ENCODE measurements at places on chromosomes 1 and 21.
A peak's percentile ranks its signal among the peaks of the same experiment; 100 is the strongest.

GRCh38 chr1:237959838-237960237 lies 69.1 kb upstream of the ZP4 start:
- no peak for DNase-seq
- H3K27me3 ChIP-seq = no peaks in the 10 kb centered on the region
- no peak overlapping the region for H3K27ac ChIP-seq

DNA sequence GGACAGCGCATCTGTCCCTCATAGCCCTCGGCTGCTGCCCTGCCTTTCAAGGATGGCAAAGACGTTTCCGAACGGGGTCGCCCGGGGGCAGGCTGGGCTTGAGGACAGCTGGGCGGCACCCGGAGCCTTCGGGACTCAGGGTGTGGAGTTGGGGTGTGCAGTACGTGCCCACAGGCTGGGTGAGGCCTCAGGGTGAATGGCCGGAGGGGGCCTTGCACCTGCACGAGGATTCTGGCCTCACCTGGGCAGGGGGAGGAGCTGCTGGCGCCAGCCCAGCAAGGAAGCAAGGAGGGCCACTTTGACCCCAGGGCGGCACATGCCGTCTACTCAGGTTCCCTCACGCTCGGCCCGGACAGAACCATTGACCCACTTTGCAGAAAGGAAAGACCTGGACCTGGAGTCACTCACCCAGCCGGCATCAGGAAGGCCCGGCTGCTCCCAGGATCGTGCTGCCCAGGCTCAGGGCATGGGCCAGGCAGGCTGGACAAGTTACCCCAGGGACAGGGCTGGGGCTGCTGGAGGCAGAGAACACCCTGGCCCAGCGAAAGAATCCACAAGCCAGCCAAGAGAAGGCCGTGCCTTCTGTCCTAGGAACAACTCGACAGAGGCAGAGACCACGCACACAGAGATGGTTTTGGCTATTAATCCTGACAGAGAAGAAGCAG lies 65.1 kb upstream of the TTC34 start:
- H3K4me3 ChIP-seq = no peak overlapping the region
- DNase-seq = no peak
- no peak overlapping the region for H3K27ac ChIP-seq
- H3K4me1 ChIP-seq = no peaks in the 10 kb centered on the region
- no peaks in the 10 kb centered on the region for H3K27me3 ChIP-seq

DNA sequence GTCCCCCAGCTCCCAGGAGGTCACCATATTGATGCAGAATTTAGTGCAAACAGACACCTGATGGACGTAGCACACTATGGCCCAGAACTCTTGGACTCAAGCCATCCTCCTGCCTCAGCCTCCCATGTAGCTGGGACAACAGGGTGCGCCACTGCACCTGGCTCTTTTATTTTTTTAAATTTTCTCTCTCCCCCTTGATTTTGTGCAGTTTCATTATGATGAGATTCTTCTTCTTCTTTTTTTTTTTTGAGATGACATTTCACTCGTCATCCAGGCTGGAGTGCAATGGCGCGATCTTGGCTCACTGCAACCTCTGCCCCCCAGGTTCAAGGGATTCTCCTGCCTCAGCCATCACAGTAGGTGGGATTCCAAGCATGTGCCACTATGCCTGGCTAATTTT lies 63.8 kb downstream of the RPS6KA1 start:
- no peak overlapping the region for H3K4me3 ChIP-seq
- H3K4me1 ChIP-seq = peaks cover 13% of the 10 kb centered on the region
- no peak overlapping the region for H3K27ac ChIP-seq
- peaks cover 1% of the 10 kb centered on the region for H3K36me3 ChIP-seq
- peaks cover 3% of the 10 kb centered on the region for H3K27me3 ChIP-seq

DNA sequence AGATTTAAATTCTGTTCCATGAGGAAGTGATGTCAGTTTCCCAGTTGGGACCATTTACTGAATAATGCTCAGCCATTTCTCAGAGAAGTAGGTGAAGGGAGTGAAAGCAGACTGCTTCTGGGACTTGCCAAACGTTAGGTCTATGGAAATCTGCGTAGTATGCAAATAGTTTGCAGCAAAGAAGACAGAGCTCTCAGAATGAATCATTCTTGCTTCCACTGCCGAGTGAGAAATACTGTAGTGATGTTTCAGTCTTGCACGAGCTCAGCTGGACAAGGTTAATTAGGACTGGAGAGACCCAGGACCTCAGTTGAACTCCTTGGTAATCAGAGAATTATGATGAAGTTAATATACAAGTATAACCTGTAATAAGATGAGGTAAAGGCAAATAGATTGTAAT lies 317.7 kb upstream of the DAB1 start:
- H3K27me3 ChIP-seq = no peaks in the 10 kb centered on the region
- no peak overlapping the region for H3K4me3 ChIP-seq
- no peaks in the 10 kb centered on the region for H3K4me1 ChIP-seq
- no peak for DNase-seq
- no peak overlapping the region for H3K27ac ChIP-seq
- H3K36me3 ChIP-seq = no peaks in the 10 kb centered on the region

DNA sequence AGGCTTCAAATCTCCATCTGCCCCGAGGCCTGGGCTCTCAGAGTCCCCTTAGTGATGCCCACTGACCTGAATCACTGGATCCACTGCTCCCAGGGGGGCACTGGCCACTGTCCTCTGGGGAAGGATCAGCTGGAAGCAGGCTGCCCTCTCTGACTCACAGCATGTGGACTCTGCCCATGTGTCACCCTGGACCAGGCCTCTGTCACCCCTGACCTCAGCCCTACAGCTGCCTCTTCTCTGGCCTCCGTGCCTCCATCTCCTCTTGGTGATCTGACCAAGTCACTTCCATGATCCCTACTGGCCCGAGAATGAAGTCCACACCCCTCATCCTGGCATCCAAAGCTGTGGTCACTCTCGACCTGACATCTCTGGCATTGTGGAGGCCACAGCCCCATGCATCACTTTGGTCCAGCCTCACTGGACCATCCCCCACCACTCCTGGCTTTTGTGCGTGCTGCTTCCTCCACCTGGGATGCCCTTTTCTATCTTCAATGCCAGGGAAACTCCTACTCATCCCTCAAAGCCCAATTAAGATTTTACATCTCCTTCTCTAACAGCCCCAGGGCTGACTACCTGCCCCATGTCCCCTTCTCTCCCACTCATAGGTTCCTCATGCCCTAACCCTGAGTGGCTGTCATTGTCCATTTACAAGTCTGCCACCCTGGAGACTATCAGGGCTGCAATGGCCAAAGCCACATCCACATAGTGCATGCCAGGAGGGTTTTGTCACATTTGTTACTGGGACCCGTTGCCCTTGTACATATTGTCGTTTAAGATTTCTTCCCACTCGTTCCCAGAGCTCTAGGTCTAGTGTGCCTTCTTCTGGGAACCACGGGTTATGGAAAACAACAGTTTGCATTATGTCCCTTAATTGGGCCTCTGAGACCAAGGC lies 685.0 kb downstream of the MATN1 start:
- no peak overlapping the region for H3K27ac ChIP-seq
- no peaks in the 10 kb centered on the region for H3K4me1 ChIP-seq
- no peak overlapping the region for H3K4me3 ChIP-seq
- H3K27me3 ChIP-seq = peaks cover 4% of the 10 kb centered on the region
- no peaks in the 10 kb centered on the region for H3K36me3 ChIP-seq

DNA sequence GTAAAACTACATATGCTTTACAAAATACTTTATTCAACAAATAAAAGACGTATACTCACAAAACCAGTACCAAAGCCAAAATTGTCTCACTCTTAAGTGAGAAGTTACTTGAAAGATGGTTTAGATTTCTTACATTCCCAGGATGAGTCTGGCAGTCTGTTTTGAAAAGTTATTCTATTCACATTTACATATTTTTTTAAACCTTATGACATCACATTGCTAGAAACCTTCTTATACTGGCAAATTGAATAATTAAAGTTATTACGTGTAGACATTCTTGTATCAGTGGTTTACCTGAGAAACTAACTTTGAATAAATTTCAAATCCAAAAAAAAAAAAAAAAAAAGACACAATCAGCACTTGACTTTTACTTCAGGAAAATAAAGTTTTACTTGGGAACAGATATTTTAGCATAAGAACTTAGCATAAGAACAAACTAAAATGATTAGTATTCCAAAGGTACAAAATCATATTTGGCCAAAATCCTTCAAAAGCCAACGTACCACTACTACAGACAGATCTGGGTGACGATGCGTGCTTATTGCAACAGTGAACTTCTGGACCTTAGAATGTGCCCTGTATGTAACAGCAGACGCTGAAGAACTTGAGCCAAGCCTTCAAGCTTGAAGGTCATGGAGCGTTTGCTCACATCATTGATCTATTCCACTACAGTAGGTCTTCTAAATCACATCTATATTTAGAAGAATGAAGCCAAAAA lies 2.5 kb downstream of the CDC42BPA start:
- H3K27ac ChIP-seq = no peak overlapping the region
- peaks cover 55% of the 10 kb centered on the region for H3K27me3 ChIP-seq
- H3K4me3 ChIP-seq = peak overlapping the region; percentile 40
- H3K4me1 ChIP-seq = peaks cover 9% of the 10 kb centered on the region
- DNase-seq = no peak

DNA sequence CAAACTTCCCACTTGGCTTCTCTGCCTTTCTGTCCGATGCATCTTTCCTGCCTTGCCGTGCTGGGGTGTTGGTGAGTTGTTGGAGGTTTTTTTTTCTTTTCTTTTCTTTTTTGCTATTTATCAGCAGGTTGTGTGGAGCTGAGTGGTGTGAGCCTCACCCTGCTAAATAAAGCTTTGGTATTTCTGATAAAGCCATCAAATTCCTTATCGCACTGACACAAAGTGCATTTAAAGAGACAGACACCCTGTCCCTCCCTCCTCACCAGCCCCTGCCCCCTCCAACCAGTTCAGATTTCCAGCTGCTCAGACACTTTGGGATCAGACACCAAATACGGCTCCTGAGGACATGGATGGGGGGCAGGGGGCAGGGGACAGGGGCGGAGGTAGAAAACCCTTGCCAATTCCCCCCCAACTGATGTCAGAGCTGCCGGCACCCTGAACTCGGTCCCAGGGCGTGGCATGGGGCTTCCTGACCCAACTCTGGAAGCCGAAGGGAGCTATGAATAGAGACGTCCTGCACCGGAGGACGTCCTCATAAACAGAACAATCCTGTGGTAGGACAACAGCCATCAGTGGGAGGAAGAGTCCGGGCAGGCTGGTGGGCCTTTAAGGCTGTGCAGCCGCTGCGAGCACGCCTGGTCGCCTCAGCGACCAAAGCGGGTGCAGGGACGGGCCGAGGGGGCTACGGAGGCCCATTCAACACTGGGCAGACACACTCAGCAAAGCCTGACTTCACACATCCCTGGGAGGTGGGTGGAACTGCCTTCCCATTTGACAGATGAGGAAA lies 79.0 kb downstream of the CASZ1 start:
- H3K4me3 ChIP-seq = no peak overlapping the region
- no peak for DNase-seq
- peaks cover 7% of the 10 kb centered on the region for H3K27me3 ChIP-seq
- no peak overlapping the region for H3K27ac ChIP-seq
- H3K4me1 ChIP-seq = no peaks in the 10 kb centered on the region

- no peaks in the 10 kb centered on the region for H3K27me3 ChIP-seq
- H3K4me1 ChIP-seq = no peaks in the 10 kb centered on the region
- H3K27ac ChIP-seq = no peak overlapping the region
- no peaks in the 10 kb centered on the region for H3K36me3 ChIP-seq
- no peak overlapping the region for H3K4me3 ChIP-seq
Observed at GRCh38 chr1:106534612-106535011, 521.9 kb upstream of the PRMT6 start.
